ENCODE measurements at places on chromosomes 7 and 10.

GRCh38 chr7:101720324-101720723, 91.2 kb upstream of the MYL10 start:
- H3K4me1 ChIP-seq = peaks cover 9% of the 10 kb centered on the region
- H3K4me3 ChIP-seq = no peak overlapping the region
- DNase-seq = no peak
- H3K36me3 ChIP-seq = no peaks in the 10 kb centered on the region

- H3K27ac ChIP-seq = no peak overlapping the region
- no peaks in the 10 kb centered on the region for H3K4me1 ChIP-seq
- H3K4me3 ChIP-seq = no peak overlapping the region
- H3K36me3 ChIP-seq = no peaks in the 10 kb centered on the region
- H3K27me3 ChIP-seq = no peaks in the 10 kb centered on the region
These were observed 72.9 kb upstream of the CAV2 start for GRCh38 chr7:116426428-116427156.

DNA sequence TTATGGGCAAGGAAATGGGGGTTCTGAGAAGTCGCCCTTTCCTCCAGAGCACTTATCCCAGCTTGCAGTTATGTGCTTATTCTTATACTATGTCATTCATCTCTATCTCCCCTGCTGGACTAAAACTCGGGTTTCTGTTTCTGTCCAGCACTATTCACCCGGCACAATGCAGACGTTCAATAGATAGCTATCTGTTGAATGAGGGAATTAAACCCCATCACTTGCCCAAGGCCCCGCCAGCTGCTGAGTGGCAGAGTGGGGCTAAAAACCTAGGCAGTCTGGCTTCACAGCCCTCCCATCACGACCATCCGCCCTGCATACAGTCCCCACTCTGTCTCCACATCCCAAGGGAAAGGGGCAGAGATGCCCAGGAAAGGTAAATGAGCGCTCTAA, 5.4 kb downstream of the SLIT1 start:
- peaks cover 10% of the 10 kb centered on the region for H3K27me3 ChIP-seq
- DNase-seq = no peak
- no peaks in the 10 kb centered on the region for H3K36me3 ChIP-seq
- H3K4me1 ChIP-seq = no peaks in the 10 kb centered on the region

- no peaks in the 10 kb centered on the region for H3K27me3 ChIP-seq
- no peak overlapping the region for H3K27ac ChIP-seq
- no peaks in the 10 kb centered on the region for H3K36me3 ChIP-seq
These were observed 376.2 kb upstream of the MGMT start for GRCh38 chr10:129090618-129091366.

GRCh38 chr10:102773986-102774385, 30.2 kb downstream of the WBP1L start:
- H3K27ac ChIP-seq = no peak overlapping the region
- H3K4me3 ChIP-seq = no peak overlapping the region
- peaks cover 30% of the 10 kb centered on the region for H3K4me1 ChIP-seq
- H3K27me3 ChIP-seq = no peaks in the 10 kb centered on the region

DNA sequence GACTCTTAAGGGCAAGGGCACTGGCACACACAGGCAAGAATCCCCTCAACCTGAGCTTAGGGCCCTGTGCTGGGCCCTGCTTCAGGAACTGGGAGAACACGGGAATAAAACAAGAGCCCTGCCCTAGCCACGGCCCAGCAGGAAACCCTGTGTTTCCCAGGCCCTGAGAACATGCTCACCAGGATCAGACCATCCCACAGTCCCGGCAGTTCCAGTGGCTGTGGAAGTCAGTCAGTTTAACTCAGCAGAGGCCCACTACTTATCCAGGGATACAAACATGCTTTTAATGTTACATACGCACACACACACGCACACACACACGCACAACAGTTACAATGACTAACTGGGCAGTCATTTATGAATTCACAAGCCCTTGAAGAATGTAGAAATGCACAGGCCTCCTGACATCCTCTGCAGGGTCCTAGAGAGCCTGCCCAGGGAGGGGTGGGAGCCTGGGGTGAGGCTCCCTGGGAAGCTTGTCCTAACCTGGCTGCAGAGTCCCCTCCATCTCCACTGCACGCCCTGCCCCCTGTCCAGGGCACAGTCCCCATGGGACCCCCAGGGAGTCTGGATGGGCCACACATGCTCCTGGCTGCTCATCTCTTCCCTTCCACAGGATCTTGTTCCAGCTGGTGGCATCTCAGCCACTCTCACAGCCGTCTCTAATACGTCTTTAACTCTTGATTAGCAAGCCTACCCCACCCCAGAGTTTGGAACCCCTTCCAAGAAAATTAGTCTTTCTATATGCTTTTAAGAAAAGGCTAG, 97.6 kb downstream of the TCERG1L start:
- H3K36me3 ChIP-seq = no peaks in the 10 kb centered on the region
- no peaks in the 10 kb centered on the region for H3K4me1 ChIP-seq
- no peaks in the 10 kb centered on the region for H3K27me3 ChIP-seq
- H3K4me3 ChIP-seq = no peak overlapping the region
